NCI-H510A treated with DMSO at 0.1 percent for 48 hours (cell line): ENCODE measurements at places on chromosomes 3 and 15.

- DNase-seq = no peak
Measured at GRCh38 chr3:133486658-133487057, 86.8 kb downstream of the BFSP2 start.

- no peak for DNase-seq
Measured at GRCh38 chr3:137468446-137468845, 295.7 kb upstream of the SOX14 start.

- no peak for DNase-seq
Measured at GRCh38 chr3:104785947-104786346, 580.8 kb upstream of the ALCAM start.

GRCh38 chr3:59798372-59799086, 748.7 kb upstream of the CFAP20DC start:
- DNase-seq = no peak

GRCh38 chr15:81843226-81843625, 202.6 kb downstream of the MEX3B start:
- no peak for DNase-seq

DNA sequence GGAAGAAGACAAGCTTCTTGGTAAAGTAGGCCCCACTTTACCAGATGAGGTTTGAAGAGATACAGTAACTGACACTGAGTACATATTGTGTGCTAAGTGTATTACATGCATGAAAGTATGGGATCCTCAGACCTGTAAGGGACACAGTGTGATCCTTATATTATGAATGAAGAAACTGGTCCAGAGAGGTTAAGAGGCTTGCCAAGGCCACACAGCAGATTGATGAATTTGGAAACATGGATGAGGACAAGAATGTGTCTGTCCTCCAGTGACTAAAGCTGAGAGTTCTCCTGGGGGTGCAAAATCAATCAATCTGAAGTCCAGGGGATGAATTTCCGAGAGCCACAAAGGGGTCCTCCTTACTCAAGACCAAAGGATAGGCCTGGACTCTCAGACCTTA, 31.4 kb upstream of the MRPS22 start:
- DNase-seq = no peak

DNA sequence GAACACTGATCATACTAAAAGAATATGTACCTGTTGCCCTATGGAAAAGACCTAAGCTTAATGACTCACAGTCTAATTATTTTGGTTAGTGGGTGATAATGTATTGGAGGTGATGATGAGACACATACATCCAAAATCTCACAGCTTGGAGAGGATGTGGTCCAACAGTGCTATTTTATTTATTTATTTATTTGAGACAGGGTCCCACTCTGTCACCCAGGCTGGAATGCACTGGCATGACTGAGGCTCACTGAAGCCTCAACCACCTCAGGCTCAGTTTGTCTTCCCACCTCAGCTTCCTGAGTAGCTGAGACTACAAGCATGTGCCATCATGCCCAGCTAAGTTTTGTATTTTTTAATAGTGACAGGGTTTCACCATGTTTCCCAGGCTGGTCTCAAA, 35.0 kb downstream of the LPP start:
- no peak for DNase-seq

- no peak for DNase-seq
Measured at GRCh38 chr3:157300094-157300493, 136.6 kb upstream of the PTX3 start.

- DNase-seq = no peak
Measured at GRCh38 chr3:53084310-53085001, 38.6 kb upstream of the SFMBT1 start.

DNA sequence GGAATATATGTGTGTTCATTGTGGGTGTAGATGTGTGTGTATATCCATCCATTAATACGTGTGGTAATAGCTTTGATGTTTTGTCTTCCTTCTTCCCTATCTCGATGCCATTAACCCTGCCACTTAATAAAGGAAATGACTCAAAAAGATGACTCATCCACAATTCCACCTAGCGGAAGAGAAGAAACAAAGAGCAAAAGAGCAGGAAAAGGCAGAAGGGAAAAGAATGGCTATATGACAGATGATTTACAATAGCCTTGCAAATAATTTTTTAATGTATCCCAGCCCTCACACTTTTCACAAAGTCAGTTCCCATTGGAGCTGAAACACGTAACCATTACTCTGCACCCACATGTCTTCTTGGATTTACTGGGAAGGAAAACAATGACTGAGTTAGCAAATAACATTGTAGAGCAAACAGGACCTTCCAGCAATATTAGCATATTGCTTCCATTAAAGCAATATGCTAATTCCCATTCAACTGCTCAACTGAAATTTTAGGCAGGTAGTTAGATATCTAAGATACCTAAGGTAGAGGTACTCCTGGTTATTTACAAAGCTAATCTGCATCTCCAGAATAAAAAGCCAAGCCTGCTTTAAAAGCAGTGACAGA, 197.2 kb downstream of the KCNAB1 start:
- DNase-seq = peak; percentile 26

DNA sequence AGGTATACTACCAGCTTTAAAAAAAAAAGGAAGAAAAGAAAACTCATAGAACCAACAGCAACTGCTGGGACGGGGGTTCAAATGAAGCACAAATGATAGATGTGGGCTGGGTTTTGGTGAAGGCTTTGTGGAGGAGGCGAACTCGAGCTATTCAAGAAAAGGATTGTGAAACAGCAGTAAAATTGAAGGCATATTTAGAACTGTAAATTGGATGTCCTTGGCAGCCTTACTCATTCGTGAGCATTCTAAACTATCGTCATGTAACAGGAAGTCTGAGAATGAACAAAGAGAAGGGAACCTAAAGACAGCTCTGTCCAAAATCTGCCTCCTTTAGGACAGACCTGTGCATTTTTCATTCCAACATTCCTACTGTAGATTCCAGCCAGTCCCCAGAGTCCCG, 97.8 kb downstream of the LARS2 start:
- no peak for DNase-seq

- DNase-seq = no peak
Measured at GRCh38 chr3:49715611-49716121, 3.8 kb downstream of the AMIGO3 start.

DNA sequence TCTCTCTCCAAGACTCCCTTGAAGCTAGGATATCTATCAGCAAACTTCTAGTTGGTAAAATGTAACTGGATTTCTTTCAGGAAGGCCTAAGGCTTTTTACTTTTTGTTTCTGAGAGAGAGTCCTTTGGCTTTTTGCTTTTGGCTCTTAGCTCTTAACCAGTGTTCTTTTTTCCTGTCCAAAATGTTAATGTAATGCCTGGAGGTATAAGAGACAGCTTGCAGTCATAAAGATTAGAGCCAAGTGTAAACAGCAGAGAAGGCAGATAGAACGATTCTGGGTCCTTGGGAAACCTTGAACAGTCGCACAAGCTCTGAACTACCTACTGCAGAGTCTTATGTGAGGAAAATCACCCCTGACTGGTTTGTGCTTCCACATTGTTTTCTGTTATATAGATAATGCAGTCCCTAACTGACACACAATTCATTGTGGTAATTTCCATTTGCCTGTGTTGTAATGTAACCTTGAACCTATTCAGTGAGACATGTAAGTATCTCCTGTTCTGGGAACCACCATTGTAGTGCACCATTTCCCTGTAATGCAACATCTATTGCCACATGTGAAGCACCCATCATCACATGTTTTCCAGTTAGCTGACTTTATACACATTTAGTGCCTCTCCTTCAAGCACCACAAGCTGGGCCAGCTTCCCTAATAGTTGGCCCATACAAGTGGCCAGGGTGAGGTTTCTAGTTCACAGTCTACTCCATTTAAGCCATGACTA, 1311.9 kb downstream of the ROBO1 start:
- no peak for DNase-seq

DNA sequence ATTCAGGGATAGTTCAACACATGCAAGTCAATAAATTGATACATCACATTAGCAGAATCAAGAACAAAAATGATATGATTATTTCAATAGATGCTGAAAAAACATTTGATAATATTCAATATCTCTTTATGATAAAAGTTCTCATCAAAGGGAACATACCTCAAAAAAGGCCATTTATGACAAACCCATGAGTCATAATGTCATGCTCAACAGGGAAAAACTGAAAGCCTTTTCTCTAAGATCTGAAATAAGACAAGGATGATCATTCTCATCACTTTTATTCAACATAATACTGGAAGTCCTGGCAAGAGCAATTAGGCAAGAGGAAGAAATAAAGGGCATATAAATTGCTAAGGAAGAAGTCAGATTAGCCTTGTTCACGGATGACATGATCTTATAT, 54.1 kb upstream of the TMEM158 start:
- no peak for DNase-seq

- no peak for DNase-seq
Measured at GRCh38 chr3:38117748-38118420, 19.0 kb downstream of the ACAA1 start.

DNA sequence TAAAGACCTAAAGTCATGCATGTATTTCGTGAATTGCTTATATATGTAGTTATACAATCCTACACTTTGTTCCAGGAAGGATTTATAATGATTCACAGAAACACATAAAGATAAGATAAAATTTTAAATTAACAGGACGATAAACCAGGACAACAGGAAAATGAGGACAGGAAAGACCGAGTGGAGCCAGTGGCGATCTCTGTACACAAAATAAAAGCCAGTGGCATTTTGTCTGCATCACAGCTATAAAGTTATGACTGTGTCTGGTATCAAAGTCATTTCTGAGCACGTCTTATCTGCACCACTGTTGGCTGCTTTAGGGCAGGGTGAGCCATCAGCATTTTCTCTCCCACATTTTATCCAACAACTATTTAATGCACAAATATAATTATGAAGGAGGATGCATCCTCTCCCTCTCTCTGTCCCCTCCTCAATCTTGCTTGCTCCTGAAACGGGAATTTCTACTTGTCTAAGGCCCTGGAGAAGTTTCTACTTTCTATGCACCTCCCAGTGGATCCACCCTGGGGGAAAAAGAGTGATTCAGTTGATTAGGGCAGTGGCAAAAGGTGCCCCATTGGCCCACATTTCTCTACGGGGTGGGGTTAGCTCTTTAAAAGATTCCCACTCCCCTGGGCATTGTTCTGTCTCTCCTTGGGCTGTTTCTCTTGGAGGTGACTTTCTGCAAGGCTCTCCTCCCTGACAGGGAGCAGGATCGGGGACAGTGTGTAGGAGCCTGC, 159.4 kb upstream of the UBE2E1 start:
- DNase-seq = no peak

DNA sequence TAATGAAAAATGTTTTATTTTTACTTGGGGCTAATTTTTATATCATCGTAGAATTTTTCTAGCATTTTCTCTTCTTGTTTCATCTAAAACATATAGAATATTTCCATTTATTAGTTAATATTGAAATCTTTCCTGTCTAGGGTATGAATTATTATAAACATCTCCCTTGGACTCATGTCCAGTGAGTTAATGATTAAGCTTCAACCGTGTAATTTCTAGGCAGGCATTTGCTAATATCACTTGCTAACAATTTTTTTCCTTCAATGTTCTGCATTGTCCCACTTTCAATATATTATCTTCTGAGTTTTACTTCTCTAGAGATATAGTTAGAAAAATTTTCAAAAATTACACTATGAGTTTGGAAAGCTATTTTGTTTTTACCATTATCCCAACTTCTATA, 1371.6 kb upstream of the EPHA6 start:
- DNase-seq = no peak

DNA sequence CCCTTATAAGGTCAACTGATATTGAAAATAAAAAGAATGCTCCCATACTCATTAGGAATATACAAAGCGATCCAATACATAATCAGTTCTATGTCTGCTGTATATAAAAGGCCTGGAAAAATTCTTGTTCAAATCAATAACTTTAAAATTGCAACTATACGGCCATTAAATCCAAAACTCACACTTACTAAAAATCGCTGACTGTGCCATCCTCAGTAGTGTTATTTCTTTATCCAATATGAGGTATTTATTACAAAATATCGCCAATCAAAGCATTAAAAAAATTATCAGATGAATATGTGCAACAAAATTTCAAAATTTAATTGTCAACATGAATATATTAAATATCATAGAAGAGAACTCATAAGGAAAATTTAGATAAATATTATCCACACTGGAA, 146.5 kb downstream of the PLD1 start:
- no peak for DNase-seq

DNA sequence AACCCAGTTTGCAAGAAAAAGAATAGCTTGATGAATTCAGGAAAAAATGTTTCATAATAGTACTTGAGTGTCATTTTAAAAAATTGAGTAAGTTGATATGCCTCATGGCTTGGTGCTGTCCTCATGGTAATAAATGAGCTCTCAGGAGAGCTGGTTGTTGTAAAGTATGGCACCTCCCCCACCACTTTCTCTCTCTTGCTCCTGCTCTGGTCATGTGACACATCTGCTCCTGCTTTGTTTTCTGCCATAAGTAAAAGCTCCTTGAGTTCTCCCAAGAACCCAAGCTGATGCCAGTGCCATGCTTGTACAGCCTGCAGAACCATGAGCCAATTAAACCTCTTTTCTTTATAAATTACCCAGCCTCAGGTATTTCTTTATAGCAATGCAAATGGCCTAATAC, 108.8 kb upstream of the CRBN start:
- DNase-seq = peak; percentile 23

- DNase-seq = no peak
Measured at GRCh38 chr15:57604507-57604906, 12.8 kb downstream of the MYZAP start.

DNA sequence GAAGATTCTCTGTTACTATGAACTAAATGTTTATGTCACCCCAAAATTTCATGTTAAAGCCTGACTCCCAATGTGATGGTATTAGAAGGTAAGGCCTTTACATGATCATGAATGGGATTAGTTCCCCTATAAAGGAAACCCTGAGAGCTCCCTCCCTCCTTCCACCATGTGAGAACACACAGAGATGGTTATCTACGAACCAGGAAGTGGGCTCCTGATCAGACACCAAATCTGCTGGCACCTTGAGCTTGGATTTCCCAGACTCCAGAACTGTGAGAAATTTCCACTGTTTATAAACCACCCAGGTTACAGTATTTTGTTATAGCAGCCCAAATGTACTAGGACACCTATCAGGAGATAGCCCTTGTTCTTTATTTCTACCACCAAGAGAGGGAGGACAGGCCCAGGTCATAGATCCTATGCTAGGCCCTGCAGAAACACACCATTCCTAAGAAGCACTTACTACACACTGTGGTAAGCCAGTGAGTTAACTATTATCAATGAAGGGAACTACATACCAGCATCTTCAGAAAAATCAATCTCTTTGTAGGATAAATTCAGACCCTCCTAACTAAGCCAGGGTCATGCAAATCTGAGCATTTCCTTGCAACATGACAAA, 59.0 kb downstream of the PRKAR2A start:
- DNase-seq = no peak

- peak; percentile 0 for DNase-seq
Measured at GRCh38 chr3:125437631-125438435, 62.7 kb upstream of the ZNF148 start.

- DNase-seq = no peak
Measured at GRCh38 chr3:38165722-38166387, 518 bp downstream of the OXSR1 start.

- no peak for DNase-seq
Measured at GRCh38 chr3:66542153-66542552, 41.3 kb upstream of the LRIG1 start.

DNA sequence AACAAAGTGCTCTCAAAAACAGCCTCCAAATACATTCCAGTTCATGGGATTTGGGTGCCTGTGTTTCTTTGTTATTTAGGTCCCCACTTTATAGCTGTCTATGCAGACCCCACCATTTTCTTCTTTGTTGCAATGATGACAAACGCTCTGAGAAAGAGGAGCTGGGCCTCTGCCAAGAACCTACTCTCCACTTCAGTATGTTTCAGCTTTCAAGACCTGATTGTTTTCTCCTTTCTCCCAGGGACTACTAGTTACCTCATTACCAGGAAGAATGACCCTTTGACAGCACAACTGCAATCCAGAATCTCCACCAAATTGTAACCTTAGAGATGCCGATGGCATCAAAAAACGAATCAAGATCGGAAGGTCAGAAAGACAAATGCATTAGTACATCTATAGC, 236.8 kb downstream of the MEIS2 start:
- DNase-seq = no peak
